Inflammatory macrophage (primary cell): ENCODE measurements at places on chromosomes 13 and 19.

DNA sequence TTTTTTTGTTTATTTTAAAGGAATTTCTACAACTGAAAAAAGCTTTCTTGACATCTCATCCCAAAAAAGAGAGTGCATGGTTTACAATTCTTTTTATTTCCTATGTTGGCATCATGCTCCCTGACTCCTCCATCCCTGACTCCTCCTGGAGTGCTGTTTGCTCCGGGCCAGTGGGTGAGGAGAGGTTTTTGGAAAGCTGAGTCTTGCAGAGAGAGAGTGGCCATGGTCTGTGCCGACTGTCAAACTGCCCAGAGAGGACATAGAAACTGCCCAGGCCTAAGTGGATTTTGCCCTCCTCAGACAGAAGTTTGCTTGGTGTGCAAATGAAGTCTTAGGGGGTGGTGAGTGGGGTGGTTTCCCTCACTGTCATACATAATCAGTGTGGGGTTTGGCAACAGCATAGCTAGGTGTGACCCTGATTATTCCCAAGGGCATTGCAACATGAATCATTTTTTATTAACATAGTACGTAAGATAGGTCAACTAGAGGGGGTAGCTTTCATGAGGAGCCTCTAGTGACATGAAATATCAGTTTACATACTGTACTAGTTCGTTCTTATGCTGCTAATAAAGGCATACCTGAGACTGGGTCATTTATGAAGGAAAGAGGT, 179.8 kb upstream of the UBL3 start:
- no peak for DNase-seq

GRCh38 chr19:33627962-33628839, 6.4 kb downstream of the CHST8 start:
- DNase-seq = no peak

DNA sequence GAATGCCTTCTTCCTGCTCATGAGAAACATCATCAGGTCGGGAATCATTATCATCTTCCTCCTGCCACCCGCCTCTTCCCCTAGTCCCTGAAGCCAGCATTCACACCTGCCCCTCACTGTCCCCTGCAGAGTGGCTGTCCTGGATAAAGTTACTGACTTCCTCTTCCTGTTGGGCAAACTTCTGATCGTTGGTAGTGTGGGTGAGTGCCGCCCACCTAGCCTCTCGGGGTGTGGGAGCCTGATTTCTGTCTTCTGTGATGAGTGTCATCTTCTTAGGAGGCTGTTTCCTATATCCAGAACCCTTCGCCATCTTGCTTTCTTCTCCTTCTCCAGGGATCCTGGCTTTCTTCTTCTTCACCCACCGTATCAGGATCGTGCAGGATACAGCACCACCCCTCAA, 12.5 kb downstream of the SLC44A2 start:
- peak; percentile 70 for DNase-seq

GRCh38 chr13:30618186-30618929, 638 bp downstream of the USPL1 start:
- DNase-seq = peak; percentile 20

DNA sequence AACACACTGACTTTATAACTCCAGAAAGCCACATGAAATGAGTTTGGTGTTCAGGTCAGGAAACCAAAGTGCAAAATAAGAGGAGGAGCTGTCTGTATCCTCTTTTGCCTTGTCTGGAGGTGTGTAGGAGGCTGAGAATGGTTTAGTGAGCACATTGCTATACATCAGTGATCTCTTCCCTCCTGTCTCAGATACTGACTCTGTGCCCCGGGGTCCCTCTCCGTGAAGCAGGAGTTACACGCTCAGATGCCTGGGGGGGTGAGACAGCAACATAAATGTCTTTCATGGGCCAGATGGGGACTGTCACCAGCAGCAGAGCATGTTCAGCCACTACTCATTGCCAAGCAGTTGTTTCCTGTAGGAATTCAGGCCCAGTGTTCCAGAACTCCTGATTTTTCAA, 285.4 kb downstream of the ATP8A2 start:
- DNase-seq = no peak

GRCh38 chr13:26686285-26686684, 74.3 kb downstream of the GPR12 start:
- DNase-seq = no peak

- peak; percentile 55 for DNase-seq
These were observed 6.5 kb downstream of the MEIOSIN start for GRCh38 chr19:45739498-45740439.

DNA sequence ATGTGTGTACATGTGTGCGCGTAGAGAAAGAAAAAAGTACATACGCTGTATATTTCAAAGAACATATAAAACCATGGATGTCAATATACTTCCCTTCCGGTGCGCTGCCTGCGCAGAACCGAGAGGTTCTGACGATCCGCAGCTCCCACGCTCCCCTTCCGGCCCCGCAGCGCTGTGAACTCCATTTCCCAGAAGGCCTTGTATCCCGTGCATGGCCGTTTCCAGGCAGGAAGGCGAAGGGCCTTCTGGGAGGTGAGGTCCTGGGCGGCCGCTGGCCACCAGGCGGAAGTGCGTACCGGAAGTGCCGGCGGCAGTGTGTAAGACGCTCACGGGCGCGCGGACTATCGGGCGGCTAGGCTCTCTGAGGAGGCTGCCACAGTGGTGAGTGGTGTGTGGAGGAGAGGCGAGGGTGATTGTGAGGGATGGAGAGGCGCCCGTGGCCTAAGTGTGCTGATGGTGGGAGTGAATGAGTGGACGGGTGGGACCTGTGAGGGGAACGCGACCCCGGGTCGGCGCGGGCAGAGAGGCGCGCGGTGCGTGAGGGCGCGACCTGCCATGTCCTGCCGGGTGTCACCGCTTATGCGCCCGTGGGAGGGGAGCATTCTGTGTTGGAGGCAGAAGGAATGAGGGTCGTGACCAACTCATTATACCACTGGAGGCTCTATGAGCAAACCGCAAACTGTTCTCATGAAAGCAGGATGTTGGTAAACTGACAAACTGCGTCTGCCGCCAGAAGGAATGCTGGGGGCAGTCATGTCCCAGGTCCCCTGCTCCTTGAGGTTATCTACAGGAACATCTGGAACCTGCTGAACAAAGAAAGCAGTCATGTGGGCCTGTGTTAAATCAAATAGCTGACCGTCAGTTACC, at the start of gene ERVK3-1:
Gene ERVK3-1, plus strand, starts transcription at position 313 of the 867 bp plus-strand sequence. CDS start 6,792 bp downstream, outside the sequence.
- peak; percentile 99 for DNase-seq

- DNase-seq = no peak
These were observed 74.6 kb upstream of the NPAS1 start for GRCh38 chr19:46944918-46945628.

DNA sequence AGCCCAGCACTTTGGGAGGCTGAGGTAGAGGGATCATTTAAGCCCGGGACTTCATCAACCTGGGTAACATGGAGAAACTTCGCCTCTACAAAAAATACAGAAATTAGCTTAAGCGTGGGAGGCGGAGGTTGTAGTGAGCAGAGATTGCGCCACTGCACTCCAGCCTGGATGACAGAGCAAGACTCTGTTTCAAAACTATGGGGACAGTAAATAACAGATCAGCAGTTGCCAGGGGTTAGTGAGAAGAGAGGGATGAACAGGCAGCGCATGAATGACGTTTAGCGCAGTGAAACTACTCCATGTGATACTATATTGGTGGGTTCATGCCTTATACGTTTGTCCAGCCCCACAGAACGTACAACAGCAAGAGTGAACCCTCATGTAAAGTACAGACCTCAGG, 7.1 kb upstream of the ICAM3 start:
- peak; percentile 95 for DNase-seq

GRCh38 chr19:32363175-32363574, 17.8 kb downstream of the ZNF507 start:
- DNase-seq = peak; percentile 9

- no peak for DNase-seq
These were observed 214.6 kb upstream of the SERP2 start for GRCh38 chr13:44158881-44159632.

- peak; percentile 35 for DNase-seq
These were observed 4.9 kb upstream of the LILRA4 start for GRCh38 chr19:54343868-54344267.

GRCh38 chr13:101209206-101209893, 207.0 kb downstream of the NALCN start:
- no peak for DNase-seq

- no peak for DNase-seq
These were observed 72.9 kb upstream of the UQCRFS1 start for GRCh38 chr19:29285878-29286277.

- no peak for DNase-seq
These were observed 23.1 kb downstream of the SIGLEC5 start for GRCh38 chr19:51607077-51607476.

GRCh38 chr13:103291798-103292572, 225.8 kb upstream of the SLC10A2 start:
- DNase-seq = no peak

DNA sequence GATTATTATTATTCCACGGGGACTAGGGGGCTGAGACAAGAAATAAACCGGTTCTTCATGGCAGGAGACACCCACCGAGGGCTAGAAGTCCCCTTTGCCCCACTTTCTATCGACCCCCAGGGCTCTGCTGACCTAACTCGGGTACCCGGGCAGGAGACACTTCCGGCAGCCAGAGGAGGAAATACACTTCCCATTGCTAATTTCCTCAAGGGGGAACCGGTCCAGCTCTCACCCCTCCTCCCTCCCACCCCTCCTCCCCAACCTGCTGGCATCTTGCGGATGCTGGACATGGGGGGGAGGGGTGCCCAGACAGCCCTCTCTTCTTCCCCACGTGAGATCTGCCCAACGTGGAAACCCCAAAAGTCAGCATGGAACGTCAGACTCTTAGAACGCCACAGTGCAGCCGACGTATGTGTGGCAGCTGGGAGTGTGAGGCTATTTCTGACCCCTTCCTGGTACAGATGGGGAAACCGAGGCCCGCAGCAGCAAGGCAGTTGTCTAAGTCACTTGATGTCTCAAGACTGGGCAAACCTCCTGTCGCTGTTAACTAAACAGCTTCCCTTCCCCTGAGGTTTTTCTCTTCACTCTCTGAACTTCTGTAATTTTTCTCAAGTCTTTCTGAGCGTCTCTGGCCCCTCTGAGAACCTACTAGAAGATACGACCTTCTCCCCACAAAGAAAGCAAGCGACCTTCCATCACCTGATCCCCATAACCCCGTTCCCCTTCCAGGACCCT, 3.6 kb downstream of the GPR4 start:
- DNase-seq = peak; percentile 22

GRCh38 chr13:32746474-32746873, 160.2 kb downstream of the PDS5B start:
- no peak for DNase-seq

DNA sequence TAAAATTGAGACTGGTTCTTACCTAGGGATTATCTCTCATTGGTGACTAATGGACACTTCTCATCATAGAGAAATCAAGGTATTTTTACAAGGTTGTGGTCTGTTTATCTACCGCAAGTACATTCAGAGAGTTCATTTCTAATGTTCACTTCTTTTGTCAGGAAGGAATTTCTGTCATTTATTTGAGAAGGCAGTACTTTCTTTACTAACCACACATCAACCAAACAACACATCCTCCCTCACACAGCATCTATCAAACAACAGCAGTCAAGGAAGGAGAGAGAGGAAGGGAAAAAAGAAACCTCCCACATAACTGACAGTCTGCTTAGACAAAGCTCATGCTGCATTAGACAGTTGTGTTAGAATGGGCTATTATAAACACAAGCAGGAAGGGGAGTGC, 182.3 kb upstream of the KLF12 start:
- DNase-seq = no peak

GRCh38 chr19:34990578-34991192, 9.4 kb upstream of the GRAMD1A start:
- peak; percentile 5 for DNase-seq

- DNase-seq = no peak
These were observed 576.7 kb upstream of the PCDH9 start for GRCh38 chr13:67806796-67807195.

DNA sequence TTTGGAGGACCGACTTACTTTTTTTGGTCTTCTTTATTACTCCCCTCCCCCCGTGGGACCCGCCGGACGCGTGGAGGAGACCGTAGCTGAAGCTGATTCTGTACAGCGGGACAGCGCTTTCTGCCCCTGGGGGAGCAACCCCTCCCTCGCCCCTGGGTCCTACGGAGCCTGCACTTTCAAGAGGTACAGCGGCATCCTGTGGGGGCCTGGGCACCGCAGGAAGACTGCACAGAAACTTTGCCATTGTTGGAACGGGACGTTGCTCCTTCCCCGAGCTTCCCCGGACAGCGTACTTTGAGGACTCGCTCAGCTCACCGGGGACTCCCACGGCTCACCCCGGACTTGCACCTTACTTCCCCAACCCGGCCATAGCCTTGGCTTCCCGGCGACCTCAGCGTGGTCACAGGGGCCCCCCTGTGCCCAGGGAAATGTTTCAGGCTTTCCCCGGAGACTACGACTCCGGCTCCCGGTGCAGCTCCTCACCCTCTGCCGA, 409 bp downstream of the FOSB start:
- DNase-seq = peak; percentile 37

DNA sequence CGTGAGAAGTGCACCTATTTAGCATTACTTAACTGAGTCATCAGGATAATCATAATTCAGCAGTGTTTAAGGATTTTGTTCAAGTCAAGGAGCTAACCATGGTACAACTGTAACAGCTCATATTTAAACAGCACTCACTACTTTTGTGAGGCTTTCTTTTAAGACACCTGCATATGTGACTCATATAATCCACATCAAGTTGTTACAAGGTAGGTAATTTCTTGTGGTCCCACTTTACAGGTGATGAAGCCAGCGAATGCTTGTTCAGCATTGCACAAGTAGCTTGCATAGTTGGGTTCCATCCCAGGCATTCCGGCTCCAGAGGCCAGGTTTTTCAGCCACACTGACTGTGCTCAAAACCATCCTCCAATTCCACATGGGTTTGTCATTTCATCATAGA, 569.2 kb downstream of the MYO16 start:
- DNase-seq = no peak

GRCh38 chr13:30496147-30496546, 30.4 kb upstream of the HMGB1 start:
- no peak for DNase-seq

- no peak for DNase-seq
These were observed 27.1 kb upstream of the MYCBP2 start for GRCh38 chr13:77353995-77354394.

DNA sequence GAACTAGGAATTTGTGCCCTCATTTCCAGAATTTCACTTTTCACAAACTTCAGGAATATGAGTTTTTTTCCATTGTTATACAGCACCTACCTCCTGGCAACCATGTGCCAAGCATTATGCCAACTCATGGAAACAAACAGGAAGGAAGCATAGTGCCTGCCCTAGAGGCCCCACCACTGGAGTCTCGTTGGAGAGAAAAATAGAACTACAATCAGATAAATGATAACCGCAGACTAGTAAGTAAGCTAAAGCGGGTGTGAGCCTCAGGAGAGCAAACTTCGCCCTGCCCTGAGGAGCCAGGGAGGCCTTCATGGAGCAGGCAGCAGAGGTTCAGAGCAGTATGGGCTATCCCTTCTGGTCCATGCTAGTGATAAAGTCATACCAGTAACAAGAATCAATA, 75.9 kb downstream of the FRY start:
- peak; percentile 35 for DNase-seq

- peak; percentile 21 for DNase-seq
These were observed 5.9 kb downstream of the MAST1 start for GRCh38 chr19:12843999-12844732.

DNA sequence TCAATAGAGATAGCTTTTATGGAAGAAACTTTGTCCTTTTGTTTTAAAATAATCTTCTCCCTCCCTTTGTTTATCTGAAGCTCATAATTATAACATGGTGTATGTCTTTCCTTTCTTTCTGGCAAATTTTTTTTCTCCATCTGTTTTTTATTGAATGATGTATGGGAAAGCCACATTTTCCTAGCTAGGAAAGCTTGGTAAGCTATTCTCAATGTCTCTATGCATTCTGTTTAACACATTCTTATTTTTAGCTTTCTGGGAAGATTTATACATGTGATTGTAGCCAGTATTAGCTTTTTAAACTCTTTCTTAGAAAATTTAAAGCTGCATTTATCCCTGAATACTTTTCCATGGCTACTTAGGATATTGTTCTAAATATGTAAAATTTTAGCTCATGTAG, 124.9 kb upstream of the CSNK1A1L start:
- DNase-seq = no peak
